Endodermal cell (in vitro differentiated cells): ENCODE measurements at places on chromosomes 4 and X. TPM values are rescaled to one million over a fixed set of nuclear protein-coding genes. Genes with fewer than 3 reads are reported as not detected.

DNA sequence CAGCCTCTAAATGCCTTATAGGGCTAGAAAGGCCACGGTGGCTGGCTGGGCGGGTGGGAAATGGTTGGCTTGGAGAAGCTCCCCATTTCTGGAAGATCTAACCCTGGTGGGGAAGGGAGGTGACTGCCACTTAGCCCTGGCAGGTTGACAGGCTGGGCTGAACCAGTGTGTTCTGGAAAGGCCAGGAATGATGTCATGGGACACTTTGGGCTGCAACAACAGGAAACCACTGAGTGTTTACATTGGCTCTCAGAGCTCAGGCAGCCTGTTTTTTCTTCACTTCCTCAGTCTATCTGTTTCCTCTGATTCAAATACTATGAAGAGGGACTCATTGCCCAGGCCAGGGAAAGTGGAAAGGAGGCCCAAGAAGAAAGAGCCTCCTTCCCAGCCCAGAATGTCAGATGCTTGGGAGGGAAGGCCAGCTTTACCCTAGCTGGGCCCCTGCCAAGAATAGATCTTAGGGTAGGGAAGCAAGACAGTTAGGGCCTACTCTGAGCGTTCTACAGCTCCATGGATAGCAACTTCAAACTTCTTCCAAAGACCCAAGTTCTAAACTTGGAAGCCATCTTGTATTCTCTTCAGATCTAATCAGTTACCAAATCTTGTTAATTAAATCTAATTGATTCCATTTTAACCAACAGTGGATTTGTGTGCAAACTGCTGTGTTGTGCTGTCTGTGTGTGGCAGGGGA, 65.8 kb upstream of the MSN start:
- no peak for DNase-seq

GRCh38 chr4:142095886-142096605, 459.7 kb downstream of the IL15 start:
- DNase-seq: no peak

Gene CCNB3
- total RNA-seq: 0.07 to 0.13 TPM in 2 of 3 replicates, not detected in the other

- DNase-seq: no peak
Measured at GRCh38 chr4:113445286-113445685, 316.3 kb downstream of the CAMK2D start.

Gene MTMR1
- total RNA-seq: 18.5 and 19.9 TPM in 2 replicates

- no peak for DNase-seq
Measured at GRCh38 chr4:116099596-116099995, 985.8 kb downstream of the TRAM1L1 start.

DNA sequence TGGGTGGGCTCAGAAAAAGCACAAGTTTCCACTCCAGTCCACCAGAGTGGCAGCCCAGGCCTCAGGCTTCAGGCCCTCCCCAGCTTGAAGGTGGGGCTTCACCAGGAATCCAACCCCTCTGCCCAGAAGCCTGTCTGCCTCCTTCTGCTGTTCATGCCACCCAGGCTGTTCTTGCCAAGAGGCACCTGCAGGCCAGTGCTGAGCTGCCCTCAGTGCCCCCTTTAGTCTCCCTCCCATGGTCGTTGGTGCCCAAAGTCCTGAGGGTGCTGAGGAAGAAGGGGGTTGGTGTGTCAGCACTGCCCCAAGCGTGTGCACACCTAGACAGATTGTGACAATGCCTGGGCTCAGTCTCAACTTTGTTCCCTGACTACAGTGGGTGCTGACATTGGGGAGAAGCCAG, 475.3 kb downstream of the EPHA5 start:
- no peak for DNase-seq

- DNase-seq: no peak
Measured at GRCh38 chrX:55759478-55759877, 41.9 kb downstream of the RRAGB start.

DNA sequence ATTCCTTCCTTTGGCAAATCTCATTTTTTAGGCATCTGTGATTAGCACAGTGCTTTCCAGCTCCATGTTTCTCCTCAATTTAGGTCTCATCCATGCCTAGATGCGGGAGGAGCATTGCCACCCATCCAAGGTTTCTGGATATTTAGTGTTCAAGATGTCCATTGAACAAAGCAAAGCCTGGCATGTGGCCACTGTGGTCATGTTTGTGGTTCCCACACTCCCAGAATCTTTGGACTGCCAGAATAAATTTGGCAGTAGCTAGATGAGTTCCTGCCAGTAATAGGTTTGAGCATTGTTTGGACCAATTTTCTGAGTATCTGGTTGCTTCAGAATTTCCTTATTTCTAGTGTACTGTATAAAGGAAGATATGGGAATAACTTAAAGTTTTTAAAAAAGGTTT, 1124.1 kb downstream of the ADGRL3 start:
- DNase-seq: no peak

Gene MYOZ2
- not detected in 3 replicates for total RNA-seq

DNA sequence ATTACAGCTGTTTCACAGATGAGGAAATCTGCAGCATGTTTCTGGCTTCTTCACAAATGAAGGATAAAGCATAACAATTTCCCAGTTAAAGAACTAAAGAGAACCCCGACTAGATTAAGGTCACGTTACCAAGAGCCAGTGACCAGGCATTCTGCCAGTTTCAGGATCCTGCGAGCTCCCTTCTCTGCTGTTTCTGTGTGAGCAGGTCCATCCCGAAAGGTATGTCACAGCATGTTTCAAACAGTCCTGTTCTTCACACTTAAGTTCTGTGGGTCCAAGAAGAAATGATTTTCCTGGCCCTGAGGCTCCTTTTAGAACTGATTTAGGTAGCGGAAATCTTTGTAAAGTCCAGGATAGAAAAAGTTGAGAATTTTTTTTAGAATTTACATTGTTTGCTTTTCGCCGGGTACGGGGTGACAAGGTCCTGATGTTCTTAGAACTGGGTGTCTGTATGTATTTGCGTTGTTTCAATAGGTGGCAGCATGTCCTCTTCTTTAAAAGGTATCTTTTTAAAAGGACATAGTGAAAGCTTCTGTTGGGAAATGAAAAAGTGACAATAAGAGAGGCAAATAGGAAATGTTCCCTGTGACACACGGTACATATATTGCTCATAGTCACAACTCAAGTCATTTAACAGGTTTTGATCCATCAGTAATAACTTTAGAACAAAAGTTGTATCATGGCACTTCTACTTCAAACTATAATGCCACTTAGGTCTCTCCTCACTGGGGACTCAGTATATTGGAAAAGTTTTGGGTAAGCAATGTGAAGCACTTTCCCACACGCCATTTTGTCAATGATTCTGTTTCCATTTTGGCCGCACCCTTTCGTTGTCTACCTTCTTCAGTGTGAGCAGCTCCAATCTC, 18.4 kb downstream of the IL21 start:
- DNase-seq: peak; percentile 54

DNA sequence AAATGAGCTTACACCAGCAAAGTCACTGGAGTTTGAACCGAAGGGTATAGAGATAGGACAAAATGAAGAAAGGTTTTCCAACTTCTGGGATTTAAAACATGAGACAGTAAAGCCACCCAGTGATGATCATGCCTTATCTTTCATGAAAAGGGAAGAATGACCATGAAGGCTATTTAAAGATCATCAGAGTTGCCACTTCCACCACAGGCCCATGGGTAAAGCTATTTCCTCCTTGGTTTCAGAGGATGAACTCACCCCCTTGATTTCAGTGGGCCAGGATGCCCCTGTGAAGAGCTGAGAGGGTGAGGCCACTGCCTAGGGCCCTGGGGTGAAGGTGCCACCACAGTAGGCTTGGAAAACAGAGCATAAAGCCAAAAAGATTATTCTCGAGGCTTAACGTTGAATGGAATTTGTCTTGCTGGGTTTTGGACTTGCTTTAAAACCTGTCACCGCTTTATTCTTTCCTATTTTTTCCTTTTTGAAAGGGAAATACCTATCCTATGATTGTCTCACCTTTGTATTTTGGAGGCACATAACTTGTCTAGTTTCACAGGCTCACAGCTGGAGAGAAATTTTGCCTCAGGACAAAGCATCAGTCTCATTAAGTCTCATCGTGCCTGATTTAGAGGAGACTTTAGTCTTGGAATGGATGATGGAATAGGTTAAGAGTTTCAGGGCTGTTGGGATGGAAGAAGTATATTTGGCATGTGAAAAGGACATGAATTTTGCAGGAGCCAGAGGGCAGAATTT, 254.0 kb downstream of the SNCA start:
- no peak for DNase-seq

Gene SORBS2
- 7.0 and 7.9 TPM in 2 replicates for total RNA-seq

- DNase-seq: no peak
Measured at GRCh38 chrX:22396408-22396807, 123.7 kb downstream of the CBLL2 start.

GRCh38 chr4:66034262-66034661, 364.0 kb upstream of the EPHA5 start:
- no peak for DNase-seq

- DNase-seq: no peak
Measured at GRCh38 chrX:120560405-120560841, 339 bp downstream of the CUL4B start.

Gene KIAA1210
- total RNA-seq: not detected in 2 replicates

Gene PWWP3B
- 0.81 and 0.93 TPM in 2 replicates for total RNA-seq

Gene RNF150
- total RNA-seq: 7.9 and 8.2 TPM in 2 replicates

Gene TMPRSS11D
- total RNA-seq: not detected in 3 replicates

DNA sequence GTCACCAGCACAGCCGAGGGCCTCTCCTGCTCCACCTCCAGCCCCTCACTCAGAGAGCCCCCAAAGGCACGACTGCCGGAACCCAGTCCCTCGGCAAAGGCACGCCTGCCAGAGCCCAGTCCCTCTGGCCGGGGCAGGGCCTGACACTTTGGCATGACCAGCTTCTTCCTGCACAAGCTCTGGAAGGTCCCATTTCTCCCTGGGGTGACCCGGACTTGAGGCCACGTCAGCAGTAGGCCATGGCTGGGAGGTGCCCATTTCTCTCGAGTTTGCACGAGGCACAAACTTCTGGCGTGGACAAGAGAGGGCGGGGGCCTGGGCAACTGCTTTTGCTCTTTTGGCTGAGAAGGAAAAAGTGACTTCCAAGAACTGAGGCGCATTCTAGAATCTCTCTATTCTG, 62.2 kb upstream of the GPR78 start:
- DNase-seq: no peak

Gene SAGE1
- total RNA-seq: not detected in 2 replicates

Gene ATXN3L
- not detected in 3 replicates for total RNA-seq

Gene MTTP
- total RNA-seq: 0.42 and 0.95 TPM in 2 replicates

DNA sequence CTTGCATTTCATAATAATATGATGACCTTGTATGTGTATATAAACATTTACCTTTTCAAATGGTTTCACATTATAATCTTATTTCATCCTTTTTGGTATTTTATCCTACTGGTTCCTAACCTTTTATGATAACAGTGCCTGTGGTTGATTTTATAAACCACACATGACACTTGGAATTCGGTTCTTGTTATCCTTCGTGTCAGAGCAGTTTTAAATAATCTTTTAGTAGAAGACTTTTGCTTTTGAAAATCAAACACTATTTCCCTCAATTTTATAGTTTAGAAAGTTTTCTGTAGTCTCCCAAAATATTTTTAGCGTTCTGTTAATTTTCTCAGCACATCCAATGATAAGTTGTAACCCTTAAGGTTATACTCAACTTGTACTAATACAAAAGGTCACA, 676.8 kb downstream of the RAPGEF2 start:
- DNase-seq: no peak

Gene CCKAR
- not detected in 3 replicates for total RNA-seq
